ENCODE measurements at places on chromosomes 12 and 14.

GRCh38 chr12:91662021-91662420, 479.4 kb upstream of the DCN start:
- no peak for DNase-seq

- no peak for DNase-seq
Measured at GRCh38 chr12:2376908-2377657, 324.3 kb downstream of the CACNA1C start.

GRCh38 chr12:22800332-22800731, 175.4 kb downstream of the ETNK1 start:
- DNase-seq: no peak

DNA sequence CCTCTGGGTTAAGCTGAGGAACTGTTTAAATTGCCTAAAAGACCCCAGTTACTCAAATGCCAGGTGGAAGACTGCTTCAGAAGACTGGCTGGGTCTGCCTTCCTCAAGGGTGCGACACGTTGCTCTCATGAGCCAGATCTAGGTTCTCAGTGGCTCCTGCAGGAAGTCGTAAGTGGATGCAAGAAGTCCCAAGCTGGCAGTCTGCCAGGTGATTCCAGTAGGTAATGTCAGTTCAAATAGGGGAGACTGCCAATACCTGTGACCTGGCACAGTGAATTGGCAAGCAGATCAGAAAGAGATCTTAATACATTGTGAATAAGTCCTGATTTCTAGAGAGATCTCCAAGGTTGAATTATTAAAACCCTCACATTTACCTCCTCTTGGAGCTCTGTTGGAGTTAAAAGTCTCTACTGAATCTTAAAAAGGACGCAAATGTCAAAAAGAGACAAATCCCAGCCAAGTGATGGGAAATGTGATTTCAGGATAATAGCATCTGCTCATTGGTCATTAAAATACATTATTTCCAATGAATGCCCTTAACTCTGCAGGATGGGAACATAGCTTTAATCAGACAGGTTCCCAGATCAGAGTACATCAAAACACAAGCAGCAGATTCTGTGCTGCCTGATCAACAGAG, 98.8 kb upstream of the FRMD6 start:
- no peak for DNase-seq

DNA sequence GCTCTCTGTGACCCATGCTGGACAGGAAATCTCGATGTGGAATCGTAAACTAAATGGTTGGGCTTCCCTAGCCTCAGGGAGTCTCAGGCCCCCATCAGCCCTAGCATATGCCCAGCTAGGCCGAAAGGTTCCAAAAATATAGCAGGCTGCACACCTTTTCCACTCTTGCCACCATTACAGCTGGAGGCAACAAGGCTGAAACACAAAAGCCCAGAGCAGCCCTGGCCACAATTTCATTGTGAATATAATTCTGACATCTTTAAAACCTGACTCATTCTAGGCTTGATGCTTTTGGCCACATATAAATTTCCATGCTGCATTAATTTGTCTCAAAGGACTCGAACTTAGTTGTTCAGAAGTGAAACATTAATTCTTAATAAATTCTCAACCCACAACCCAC, 382.2 kb downstream of the GRIN2B start:
- no peak for DNase-seq

- DNase-seq: no peak
Measured at GRCh38 chr14:34872822-34873588, 2.2 kb downstream of the BAZ1A start.

GRCh38 chr14:59425322-59425935, 39.8 kb downstream of the GPR135 start:
- DNase-seq: no peak

DNA sequence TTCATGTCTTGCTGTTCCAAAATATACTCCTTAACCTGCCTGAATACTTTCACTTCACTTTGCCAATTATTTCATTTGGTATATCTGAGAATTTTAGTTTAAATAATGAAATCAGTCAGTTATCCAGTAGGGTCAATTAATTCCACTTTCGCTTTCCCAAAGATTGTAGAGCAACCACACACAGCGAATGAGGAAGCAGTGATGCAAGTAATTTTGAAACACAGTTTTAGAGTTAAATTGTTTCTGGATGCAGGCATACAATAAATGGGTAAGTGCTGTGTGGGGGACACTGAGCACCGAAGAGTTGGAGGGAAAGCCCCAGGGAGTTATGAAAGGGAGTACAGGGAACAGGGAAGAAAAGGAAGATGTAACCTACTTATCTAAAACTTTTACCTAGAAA, 62.8 kb downstream of the TSHR start:
- DNase-seq: no peak

Data from stimulated activated CD8-positive, alpha-beta memory T cell treated with anti-CD3 and anti-CD28 coated beads, Interleukin-12 subunit alpha, Interleukin-12 subunit beta, amount 100 ng/mL, for 4 hours (primary cell).